DMS153 (cell line): ENCODE measurements at places on chromosomes 11 and 22.

DNA sequence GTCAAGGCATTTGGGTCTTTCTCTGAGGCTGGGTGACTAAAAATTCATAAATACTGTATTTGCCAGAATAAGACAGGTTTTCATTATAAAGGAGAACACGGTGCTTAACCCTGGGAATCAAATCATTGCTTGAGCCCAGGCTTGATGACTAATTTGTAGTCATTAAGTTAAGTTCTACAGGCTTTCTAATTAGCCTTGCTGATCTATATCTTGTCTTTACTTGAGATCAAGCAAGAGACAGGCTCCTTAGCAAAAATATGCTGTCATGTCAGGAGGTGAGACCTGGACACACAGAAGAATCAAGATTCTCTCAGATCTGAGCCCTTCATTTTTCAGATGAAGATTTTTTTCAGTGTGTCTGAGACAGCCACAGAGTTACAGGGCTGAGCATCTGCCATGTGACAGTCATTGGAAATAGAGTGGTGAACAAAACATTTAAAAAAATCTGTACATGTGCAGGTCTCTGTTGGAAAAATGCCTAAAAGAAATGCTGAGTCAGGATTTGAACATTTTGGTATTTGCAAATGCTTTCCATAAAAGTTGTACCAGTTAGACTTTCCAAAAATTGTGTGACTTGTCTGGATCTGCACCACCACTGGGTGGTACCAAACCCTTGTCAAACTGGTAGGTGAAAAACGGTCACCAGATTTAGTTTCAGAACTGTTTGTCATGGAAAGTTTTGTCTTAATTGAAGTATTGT lies 14.6 kb downstream of the ACAT1 start:
- no peak for DNase-seq

- DNase-seq, result no peak
These were observed 982 bp upstream of the SHANK3 start for GRCh38 chr22:50671641-50672040.

GRCh38 chr11:693415-693831 lies 1.6 kb downstream of the DEAF1 start:
- peak; percentile 45 for DNase-seq

DNA sequence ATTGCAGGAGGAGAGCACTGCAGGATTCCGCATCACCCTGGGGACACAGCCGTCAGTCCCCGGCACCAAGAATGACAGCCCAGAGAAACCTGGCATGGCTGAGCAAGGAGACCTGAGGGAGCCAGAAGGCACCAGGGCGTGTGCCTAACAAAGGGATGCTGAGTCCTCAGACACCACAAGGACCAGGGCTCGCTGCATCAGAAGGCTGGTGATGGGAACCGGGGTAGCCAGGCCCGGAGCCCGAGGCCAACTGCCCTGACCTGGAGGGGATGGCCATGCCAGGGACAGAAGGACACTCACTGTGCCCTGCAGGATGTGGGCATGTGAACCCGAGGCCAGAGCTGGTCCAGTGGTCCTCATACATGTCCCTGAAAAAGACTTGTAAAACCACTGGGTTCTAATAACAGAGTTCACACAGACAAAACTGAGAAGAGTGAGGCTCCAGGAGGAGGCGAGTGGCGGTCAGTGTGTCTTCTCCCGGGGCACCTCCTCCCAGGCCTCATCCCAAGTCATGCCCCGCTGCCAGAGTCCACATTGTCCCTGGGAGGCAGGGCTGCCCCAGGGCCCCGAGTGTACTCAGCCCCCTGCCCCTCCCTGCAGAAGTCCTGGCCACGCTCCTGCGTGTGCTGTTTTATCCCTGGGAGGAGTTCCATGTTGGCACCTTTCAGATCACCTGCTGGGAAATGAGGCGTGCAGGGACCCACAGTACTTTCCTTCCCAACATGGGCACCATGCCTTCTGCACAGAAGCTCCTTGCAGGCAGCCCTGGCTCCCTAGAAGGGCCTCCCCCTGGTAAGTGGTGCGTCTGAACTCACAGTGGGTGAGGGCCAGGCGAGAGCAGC lies 42.5 kb downstream of the TBX1 start:
- no peak for DNase-seq

GRCh38 chr11:131533998-131534397 lies 163.6 kb downstream of the NTM start:
- DNase-seq, result no peak

- DNase-seq, result no peak
These were observed 23.0 kb downstream of the CD5 start for GRCh38 chr11:61125310-61125684.

GRCh38 chr22:50660306-50660705 lies 12.3 kb upstream of the SHANK3 start:
- no peak for DNase-seq

DNA sequence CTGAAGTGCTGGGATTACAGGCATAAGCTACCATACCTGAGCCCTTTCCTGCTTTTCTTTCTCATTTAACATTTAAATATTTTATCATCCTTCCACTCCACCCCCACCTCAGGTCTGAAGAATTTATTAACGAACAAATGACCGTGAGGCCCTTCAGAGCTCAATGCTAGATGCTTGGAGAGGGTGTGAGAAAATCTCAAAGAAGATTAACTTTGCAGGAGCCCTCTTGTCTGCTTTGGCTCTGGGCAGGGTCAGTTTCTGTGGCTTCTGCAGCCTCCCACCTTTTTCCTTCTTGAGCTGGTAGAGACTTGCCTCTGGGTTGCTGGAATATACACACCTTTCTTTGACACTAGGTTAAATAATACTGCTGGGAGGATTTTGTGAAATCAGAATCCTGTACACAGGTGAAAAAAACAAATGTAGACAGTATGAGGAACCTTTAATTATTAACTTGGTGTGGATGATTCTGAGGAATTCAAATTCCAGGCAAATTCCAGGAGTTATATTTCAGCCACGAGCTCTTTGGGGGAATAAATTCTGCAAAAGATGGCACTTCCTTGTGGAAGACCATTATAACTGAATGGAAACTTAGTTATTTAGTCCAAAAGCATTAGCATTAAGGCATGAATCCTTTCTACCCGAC lies 3.4 kb upstream of the ZBTB44 start:
- no peak for DNase-seq

- DNase-seq, result no peak
These were observed 580 bp downstream of the ILK start for GRCh38 chr11:6604081-6604626.

DNA sequence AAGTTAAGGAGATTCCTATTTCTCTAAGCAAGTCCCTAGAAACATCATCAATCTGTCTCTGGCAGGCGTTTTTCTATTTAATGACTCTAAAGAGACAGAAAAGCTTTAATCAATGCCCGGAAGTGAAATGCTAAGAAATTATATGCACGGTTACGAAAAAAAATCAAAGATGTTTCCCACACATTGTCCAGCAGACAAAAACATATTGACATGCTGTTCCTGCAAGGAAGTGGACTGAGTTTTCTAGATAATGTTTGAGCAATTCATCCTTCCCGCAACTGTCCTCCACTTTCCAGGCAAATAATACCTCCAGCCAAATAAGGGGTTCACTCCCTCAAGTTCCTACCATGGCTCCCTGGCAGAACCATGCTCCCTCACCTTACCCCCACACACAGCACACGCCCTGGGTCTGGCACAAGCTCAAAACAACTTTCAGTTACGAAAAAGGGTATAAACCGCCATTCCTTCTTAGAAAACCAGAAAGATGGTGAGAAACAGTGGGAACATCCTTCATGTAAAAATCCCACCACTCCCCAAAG lies 29.6 kb downstream of the GALNT18 start:
- no peak for DNase-seq

DNA sequence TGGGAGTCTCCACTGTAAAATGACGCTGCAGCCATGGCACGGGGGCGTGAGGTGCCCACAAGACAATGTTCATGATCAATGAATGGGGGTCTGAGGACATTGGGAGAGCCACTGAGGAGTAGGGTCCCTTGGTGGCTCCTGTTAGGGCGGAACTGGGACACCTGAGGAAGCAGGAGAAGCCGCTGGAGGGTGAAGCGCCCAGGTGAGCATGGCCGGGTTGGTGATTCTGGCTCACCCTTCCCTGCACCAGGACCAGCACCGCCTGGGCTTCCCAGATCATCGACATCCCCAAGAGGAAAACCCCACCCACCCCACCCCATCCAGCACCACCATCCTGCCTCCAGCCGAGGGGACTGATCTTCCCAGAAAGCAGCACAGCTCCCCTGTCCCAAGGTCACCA lies 30.6 kb downstream of the SHANK2 start:
- DNase-seq, result no peak

DNA sequence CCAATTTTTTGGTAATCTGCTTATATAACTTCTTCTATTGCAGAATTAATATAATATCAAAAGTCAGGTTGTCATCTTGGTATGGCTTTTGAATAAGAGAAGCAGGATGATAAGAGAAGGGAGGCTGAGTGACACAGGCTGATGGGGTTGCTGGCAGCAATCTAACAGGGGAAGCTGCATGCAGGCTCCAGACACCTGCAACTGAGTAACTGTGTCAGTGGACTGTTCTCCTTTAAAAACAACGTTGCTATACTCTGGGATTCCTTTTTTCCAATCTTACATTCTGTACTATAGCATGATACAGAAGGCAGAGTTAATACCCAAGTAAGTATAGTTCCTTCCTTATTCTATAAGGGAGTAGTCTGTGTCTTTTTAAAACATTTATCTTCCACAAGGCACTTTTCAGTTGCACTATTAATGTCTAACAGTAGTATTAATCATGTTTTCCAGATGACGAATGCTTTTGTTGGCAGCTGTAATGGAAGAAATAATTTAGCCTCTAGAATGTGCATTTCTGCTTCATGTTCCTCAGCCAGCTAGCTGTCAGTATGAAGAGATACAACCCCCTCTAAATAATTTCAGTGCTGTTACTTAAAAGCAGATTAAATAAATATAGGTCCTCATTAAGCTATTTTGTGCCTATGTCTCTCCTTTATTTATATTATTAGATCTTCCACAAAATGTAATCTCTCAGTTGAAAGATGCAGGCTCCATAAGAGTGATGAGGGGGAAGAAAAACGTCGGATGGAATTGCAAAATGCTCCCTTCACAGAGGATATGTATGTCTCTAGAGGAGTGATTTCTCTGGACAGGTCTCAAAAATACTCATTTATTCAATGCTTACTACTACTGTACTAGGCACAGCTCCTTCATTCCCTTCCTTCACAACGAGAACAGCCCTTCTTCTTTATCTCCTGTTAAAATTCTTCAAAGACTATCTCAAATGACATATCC lies 50.8 kb downstream of the ATG16L2 start:
- no peak for DNase-seq

DNA sequence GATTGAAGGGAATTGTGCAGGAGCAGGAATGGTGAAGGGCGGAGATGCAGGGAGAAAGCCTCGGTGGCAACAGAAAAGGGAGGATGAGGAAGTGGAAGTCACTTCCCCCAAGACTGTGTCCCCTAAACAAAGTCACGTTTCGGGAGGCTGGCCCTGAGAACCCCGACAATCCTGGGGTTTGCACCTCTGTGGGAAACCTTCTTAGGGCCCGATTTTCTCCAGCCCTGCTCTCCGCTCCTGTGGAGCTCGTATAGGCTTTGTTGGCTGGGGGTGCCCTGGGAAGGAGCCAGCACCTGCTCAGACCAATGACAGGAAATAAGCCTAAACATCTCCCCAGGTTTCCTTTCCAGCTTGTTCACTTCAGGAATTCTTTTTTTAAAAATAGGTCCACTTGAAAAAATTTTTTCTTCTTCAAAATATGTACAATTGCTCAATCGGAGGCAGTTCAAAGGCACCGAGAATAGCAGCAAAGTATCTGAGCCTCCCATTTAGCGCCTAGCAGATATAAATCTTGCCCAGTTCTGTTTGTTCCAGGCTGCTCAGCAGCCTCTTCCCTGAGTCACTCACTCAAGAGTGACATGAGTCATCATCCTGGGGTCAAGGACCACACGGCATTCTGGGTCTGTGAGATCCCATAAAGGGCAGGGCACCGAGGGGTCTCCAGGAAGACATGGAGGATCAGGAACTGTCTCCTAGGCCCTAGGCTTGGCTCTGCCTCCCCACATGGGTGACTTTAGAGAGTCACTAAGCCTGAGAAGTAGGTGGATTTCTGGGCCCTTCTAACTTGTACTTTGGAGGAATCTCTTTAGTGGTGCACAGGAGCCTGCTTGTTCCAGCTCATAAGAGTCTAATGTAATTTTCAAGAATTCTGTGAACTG lies 34.0 kb downstream of the IRAG1 start:
- no peak for DNase-seq
